ENCODE measurements at places on chromosomes 3 and 15. TPM values are rescaled to one million over a fixed set of nuclear protein-coding genes. Genes with fewer than 3 reads are reported as not detected.
A peak's percentile ranks its signal among the peaks of the same experiment; 100 is the strongest.

GABRR3 gene
- not detected for total RNA-seq

DNA sequence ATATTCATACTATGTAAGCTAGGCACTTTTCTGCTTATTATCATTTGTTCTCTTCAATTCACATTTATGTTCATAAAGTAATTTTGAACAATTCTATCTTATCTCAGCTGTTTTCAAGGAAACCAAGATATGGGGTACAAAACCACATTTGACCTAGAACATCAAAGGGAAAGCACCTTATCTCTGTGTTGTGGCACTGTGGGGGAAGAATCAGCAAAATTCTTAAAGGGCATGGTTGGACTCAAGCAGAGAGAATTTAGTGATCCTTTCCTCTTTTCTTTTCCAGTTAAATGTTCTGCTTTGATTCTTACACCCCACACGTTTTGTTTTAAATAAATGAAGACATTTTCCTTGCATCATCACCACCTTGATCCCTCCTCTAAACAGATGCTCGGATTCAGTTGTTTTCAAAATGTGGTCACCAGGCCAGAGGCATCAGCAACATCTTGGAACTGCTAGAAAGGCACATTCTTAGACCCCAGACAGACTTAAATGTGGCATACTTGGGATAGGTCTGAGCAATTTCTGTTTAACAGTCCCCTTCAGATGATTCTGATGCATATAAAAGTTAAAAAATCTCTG lies 128.4 kb upstream of the TP63 start:
- DNase-seq: no peak

DNA sequence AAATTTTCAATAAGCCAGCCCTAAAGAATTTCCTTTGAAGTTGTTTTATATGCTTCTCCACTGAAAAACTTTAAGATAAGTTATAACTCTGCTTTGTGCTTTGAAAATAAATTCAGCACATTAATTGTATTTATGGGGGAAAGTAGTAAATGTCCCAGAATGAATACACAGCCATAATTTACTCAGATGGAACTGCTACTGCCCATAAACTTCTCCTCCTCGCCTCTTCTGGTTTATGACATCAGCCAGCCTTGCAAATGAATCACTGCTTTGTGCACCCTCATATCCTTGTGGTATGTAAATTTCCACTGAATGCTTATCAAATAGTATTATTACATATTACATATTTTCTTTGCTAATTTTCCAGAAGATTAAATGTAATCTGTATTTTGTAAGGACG lies 302.0 kb downstream of the DIPK2A start:
- DNase-seq: peak; percentile 36

GRCh38 chr3:66500576-66501482 lies at the start of gene LRIG1:
Gene LRIG1 (minus strand): TSS chr3:66501022. CDS start chr3:66500407, 615 bp downstream.
- DNase-seq: peak; percentile 92

GRCh38 chr3:124826703-124827102 lies 60.5 kb downstream of the ITGB5 start:
- peak; percentile 74 for DNase-seq

GRCh38 chr3:53750253-53751210 lies 95.7 kb downstream of the CHDH start:
- DNase-seq: no peak

DNA sequence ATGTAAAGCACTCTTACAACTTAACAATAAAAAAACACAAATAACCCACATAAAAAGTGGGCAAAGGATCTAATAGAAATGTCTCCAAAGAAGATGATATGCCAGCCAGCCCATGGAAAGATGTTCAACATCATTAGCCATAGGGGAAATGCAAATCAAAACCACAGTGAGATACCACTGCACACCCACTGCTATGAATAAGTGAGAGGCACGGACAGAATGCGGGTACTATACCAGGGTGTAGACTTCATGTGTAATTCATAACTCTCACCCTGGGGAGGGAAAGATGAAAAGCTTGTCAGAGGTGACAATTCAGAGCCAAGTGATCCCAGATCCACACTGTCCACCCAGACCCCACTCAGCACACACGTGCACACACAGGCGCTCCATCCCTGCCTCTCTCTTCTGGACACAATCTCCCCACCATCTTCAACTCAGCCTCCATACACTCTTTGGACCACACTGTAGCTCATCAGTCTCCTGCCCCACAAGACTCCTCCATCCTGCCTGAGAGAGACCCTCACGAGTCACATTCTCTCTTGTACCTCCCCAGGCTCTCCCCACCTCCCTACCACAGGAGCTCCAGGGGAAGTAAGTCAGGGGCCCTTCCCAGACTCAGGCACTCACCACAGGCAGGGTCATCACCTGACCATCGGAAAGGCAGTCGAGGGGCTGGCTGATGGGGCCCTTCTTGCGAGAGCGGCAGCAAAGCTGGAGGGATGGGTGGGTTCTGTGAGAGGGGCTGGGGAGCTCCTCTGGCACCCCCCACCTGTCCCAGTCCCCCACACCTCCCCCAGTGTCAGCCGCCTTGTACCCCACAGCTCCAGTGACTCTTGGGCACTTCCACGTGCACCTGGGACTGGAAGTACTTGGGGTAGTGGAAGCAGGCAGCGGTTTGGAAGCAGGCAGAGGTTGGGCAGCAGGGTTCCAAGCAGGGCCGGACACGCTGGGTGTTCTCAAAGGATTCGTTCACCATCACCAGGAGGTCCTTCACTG lies 21.3 kb downstream of the PLA2G4E start:
- DNase-seq: no peak

GRCh38 chr15:52071570-52071969 lies 41.0 kb downstream of the BCL2L10 start:
- DNase-seq: no peak

GHRL gene
- not detected for total RNA-seq

ACAD11 gene
- total RNA-seq: 11.8 TPM

ZIC4 gene
- total RNA-seq: 0.21 TPM
